Effector memory CD4-positive, alpha-beta T cell (primary cell): ENCODE measurements at places on chromosomes 3 and 15.

DNA sequence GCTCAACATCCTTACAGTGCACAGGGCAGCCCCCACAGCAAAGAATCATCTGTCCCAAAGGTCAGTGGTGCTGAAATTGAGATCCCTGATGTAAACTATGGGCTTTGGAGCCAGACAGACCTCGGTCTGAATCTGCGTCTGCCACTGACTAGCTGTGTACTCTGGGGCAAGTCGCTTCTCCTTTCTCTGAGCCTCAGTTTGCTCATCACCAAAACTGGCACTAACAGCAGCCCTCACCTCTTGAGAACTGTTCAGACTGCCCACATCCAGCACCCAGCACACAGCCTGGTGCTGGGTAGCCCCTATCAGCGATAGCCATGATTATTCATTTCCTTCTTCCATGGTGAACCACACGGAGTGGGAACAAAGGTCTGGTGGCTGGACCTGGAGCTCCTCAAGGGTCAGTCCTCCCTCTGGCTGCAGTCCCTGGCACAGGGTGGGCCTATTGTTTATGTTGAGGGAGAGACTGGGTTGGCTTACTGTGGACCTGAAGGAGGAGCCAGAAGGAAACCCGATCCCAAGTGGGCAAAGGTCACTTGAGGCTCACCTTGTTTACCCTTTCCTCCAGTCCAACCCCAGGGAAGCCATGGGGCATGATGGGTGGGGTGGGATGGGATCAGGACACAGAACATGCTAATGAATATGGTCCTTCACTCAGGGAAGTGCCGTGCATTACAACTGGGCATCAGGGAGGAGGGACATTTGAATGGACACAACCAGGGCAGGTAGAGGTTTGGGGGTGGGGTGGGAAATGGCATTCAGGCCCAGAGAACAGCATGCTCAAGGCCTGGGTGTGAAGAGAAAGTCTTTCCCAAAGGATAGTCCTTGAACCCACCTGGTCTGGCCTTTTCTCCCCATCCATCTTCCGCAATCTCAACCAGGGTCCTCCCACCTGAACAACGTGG lies 1.6 kb upstream of the PRKCD start:
- DNase-seq: no peak

GRCh38 chr3:150871192-150871591 lies 34.0 kb downstream of the MINDY4B start:
- DNase-seq: no peak

DNA sequence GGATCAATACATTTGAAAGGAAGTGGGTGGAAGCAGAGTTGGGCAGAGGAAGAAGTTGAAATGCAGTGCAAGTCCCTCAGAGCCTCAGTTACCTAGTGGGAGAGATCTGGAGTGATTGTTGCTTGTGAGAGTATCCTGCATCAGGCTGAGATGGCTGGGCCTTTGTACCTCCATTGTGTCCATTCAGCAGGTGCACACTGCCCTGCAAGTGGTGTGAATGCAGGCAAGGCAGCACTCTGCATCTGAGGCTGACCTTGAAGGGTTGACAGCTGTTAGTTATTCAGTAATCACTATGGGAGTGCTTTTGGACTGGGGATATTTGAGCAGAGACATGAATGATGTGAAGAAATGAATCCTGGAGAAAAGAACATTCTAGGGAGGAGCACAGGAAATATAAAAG lies 25.2 kb downstream of the ATP6V1A start:
- DNase-seq: no peak

DNA sequence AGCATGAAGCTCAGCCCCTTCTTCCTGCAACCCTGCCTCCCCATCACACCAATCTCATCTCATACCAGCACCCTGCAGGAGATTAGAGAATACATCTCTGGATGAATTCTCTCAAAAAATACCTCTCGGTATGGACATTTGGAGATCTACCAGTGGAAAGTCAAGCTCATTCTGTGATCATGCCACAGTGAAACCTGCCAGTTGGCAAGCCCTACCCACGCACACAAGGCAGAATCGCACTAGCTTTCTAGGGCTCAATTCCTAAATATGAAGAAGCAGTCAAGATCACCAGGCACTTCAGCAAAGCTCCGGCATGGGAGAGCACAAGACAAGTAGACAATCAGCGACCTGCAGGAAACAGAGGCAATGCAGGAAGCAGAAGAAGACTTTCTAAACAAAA lies 221.2 kb downstream of the NTRK3 start:
- no peak for DNase-seq

DNA sequence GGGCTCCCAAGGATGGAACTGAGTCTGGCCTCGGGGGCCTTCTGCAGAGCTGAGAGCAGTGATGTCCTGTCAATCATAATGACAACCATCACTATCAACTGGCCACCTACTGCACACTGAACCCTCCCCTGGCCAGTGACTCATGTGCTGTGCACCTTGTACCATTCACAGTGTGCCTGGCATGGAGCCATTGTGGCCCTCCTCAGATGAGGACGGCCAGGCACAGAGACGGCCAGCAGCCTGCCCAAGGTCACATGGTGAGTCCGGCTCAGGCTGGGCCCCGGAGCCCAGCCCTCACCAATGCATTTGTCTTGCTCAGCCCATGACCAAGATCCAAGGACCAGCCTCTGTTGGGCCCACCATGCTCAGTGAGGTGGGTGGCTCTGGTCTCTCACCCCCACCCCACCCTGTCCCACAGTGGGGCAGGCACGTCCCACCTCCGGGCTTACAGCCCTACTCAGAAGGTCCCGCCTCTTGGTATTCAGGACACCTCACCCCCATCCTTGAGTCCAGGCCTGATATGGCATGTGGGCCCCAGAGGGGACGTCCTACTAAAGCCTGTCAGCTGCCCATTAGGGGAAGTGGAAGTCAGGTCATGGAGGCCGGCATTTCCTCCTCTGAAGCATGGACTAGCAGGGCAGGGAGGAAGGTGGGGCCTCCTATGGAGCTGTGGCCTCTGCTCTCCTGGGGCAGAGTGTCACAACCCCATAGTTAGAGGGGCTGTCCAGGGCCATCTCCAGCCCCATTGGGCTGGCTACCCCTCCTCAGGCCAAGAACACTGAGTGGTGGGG lies 35.9 kb upstream of the TMEM115 start:
- DNase-seq: no peak

DNA sequence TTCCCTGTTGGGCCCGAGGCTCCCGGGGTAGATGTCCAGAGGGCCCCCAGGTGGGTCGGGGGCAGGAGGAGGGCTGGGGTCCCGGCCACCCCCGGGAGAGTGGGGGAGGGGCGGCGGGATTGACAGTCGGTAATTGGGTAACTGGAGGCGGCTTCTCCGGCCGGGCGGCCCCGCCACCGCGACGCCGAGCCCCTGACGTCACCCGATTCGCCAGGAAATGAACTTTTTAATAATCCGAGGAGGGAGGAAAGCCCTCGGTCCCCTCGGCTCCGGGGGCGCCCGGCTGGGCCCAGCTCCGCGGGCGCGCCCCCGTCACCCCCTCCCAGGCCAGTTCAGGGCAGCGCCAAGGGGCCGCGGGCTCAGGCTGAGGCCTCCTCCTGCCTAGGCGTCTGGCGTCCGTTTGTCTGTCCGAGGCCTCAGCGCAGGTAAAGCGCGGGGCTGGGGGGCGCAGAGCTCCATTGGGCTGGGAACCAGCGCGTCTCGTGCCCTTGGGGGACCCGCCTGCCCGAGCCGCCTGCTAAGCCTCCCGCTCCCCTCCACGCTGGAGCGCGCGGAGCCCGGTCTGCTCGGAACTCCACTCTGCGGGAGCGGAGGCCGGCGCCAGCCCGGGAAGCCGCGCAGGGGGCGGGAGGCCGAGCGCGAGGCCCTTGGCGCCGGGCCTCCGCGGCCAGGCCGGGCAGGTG lies 3.9 kb downstream of the GATA2 start:
- DNase-seq: no peak

DNA sequence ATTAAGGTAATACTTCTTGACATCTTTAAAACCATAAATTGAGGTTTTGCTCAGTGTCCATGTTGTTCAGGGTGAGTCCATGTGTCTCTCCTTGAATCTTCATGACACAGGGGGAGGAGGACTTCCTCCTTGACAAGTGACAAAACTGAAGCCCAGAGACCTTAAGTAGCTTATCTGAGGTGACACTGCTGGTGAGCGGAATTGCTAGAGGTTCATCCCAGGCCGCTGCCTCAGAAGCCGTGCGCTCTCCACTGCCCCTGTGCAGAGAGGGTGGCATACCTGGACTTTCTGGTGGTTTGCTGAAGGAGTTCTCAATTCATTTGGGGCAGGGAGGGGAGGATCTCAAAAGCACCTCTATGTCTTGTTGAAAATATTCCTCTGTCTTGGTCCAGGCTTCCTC lies 23.2 kb upstream of the CCDC174 start:
- no peak for DNase-seq

DNA sequence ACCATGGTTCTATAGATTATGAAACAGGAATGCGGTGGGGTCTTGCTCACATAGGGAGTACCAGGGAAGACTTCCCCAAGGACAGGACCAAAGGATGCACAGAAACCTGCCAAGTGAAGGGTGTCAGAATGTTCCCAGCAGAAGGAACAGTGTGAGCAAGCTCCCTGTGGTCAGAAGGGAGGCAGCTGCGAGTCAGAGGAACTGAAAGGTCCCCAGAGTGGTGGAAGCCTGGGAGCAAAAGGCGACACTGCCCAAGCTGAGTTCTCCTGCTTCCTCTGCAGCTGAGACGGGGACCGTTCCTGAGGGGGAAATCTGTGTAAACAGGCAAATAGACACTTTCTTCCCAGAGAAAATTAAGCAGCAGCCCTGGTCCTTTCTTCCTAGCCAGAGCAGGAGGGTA lies 14.2 kb upstream of the SLC6A6 start:
- DNase-seq: no peak
